T47D (cell line): ENCODE measurements at places on chromosomes 5 and 9.

DNA sequence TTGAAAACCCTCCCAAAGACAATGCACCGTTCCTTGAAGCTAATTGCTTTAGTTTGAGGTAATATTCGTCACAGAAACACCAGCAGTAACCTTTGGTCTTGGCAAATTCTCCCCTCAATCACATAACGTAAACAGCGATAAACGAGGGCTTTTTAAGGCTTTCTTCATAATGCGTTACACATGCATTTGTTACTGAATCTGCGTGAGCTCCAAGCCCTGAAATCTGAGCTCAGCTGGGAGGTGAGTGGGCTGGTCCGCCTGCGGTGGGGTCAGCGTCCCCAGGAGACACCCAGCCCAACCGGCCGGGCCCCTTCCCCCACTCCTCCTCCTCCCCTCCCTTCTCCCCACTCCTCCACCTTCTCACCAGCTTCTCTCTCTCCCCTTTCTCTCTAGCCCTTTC, 91.1 kb downstream of the BARX1 start:
- no peak for DNase-seq

- peak; percentile 48 for DNase-seq
Measured at GRCh38 chr5:173328844-173329490, 753 bp upstream of the STC2 start.

- DNase-seq: no peak
Measured at GRCh38 chr9:129719135-129719534, 33.7 kb downstream of the PTGES start.

GRCh38 chr9:18721267-18721994, 247.5 kb downstream of the ADAMTSL1 start:
- no peak for DNase-seq

GRCh38 chr5:178818094-178818493, 41.7 kb upstream of the ZNF354B start:
- DNase-seq: no peak

GRCh38 chr9:127698985-127699670, 7.7 kb upstream of the CFAP157 start:
- DNase-seq: peak; percentile 93

GRCh38 chr5:1919209-1919566, 36.5 kb upstream of the IRX4 start:
- no peak for DNase-seq
